Stimulated activated naive CD4-positive, alpha-beta T cell (primary cell): ENCODE measurements at places on chromosomes 5 and 9.

DNA sequence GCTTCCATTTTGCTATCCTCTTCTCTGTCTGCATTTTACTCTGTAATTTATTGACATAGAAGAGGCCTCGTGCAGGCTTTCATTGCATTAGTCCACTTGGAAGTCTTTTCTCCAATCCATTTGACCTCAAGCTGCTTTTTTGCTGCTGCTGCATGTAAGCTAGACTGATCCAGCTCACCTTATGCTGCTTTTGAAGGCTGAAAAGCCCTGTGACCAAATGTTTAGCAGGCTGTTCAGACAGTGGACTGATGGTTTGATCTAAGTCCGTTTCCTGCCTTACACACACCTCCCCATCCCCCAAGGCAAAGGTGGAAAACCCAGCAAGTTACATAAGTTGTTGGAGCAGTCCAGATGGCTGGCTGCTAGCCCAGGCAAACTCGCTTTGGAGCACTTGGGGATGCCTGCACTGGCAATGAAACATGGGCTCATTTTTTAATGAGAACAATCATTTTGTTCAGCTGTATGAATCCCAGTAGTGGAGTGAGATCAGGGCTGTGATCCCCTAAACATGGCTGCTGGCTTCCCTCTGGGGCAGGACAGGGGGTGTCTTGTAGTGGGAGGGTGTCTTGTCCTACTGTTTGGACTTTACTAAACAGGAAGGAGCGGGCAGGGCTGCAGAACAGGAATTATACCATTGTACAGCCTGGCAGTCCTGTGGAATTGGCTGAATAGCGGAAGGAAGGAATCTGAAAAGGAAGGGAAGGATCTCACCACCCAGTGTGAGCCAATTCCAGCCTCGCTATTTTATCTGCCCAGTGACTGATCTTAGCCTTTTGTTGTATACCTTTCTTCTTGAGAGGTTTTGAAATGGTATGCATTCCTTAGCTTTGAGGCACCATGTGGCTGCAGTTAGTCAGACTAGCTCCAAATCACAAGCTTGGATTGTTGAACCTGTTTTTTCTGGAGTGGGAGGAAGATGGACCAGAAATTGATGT is 212.0 kb downstream of the ARHGAP26 start:
- DNase-seq = no peak

DNA sequence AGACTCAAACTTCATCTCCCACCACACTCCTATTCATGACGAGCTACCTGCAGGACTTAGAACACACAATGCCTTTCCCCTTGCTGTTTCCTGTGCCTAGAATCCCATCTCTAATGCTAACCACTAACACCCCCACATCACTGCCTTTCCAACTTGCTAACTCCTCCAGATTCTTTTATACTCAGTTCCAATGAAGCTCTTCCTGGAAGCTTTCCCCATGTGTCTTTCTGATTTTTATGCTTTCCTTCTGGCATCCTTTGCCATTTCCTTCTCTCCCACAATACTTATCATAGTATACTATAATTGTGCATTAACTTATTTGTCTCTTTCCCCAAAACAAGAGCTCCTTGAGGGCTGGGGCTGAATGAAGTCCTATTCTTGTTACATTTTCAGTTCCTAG is 115.3 kb upstream of the PLPPR1 start:
- no peak for DNase-seq

GRCh38 chr9:115155037-115155436 is 37.1 kb upstream of the TNC start:
- DNase-seq = no peak

- DNase-seq = no peak
Measured at GRCh38 chr5:119411361-119412278, 40.7 kb upstream of the HSD17B4 start.

DNA sequence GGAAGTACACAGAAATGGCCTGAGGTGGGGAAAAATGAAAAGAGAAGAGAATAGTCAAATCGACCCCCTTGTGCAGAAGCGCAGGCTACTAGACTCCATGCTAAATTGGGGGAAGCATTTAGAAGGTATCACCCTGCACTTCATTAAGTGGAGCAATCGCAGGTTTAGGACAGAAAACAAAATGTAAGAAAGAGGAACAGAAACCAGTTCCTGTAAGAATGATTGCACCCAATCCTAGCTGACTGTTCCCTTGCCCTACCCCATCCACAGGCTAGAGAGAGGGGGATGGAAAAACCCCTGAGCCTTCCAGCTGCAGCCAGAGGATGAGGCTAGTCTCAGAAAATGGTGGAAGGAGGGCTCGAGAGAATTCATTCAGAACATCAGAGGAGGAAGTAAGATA is 23.9 kb upstream of the PPP1R2B start:
- no peak for DNase-seq

DNA sequence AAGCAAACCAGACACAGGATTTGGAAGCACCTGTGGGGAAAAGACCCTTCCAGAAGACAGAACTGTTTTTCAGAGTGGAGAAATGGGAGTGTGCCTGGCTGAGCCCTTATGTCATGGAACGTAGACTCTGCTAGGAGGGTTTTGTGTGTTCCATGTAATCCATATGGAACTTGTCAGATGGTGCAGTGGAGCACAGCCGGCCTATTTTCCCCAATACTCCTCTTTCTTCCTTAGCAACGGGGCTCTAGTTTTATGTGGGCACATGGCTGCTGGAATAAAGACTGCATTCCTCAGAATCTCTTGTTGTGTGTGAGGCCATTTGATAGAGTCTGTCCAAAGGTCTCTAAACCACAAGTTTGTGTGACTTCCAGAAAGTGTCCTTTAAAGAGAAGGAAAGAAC is 284.0 kb downstream of the DRD1 start:
- DNase-seq = no peak
